ENCODE measurements at places on chromosomes 1 and 21.
A peak's percentile ranks its signal among the peaks of the same experiment; 100 is the strongest.

- no peak for DNase-seq
These were observed 25.6 kb upstream of the PRDM2 start for GRCh38 chr1:13674377-13674776.

DNA sequence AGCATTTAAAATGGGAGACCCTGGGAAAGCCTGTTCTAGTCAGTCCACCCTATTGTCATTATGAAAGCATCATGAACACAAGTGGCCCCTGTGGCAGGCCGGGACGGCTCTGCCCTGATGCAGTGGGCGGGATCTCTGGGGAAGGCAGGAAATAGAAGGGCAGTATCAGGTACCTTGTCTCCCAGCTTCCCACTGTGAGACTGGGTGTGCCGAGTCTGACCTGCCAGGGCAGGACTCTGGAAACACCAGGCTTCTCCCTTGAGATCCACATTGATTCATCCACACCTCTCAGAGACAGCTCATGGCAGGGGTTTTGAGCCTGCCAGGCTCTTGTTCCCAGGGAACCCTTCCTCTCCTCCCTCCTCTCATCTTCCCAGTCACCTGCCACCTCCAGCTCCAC is 24.5 kb upstream of the GNPAT start:
- peak; percentile 72 for DNase-seq

DNA sequence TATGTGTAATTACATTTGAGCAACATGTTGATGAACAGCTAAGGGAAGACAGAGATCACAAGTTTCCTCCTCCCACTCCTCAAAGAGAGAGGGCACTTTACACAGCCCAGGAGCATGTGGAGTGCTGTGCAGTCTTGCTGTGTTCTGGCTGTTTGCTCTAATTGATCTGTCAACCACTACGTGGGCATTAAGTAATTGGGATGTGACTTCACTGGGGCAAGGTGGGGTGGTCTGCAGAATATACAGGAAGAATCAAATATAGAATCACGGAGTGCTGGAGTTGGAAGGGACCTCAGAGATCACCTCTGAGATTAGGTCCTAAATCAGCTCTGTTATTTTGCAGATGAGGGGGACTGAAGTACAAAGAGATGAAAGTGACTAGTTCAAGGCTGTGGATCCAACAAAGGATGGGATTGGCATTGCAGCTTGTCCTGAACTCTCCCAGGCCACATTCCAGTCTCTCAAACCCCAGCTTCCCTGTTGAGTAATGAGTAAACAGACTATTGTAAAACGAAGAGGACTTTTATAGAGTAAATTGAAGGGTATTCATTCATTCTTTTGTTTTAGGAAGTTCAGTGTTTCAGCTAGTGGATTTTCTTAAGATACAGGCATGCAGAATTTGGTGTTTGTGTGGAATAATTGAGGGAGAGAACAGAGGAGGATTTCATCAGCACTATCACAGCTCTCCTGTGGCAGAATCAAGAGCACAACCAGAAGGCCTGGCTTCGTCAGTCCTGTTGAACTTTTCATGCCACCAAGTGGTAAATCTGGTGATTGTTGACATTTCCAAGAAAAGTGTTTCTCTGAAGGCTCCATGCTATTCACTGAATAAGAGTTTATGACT is 22.4 kb downstream of the NOS1AP start:
- no peak for DNase-seq

DNA sequence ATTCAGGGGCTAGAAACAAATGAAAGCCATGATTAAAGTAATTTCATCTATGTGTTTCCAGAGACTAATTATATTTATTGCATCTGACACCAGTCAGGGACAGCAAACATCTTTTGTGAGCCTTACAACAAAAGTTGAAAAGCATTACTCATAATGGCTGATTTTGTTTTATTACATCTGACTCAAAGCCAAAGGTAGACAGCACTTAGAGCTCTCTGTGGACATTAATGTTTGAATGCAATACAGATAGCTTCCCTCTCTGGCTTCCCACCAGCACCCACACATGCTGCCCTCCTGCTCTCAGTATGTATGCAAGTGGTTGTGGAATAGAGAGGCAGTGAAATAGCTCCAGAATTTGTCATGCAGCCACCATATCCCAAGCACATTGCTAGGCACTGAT is 198.7 kb downstream of the SETD4 start:
- DNase-seq = no peak

GRCh38 chr21:28928578-28929420 is 63.9 kb downstream of the LTN1 start:
- no peak for DNase-seq

DNA sequence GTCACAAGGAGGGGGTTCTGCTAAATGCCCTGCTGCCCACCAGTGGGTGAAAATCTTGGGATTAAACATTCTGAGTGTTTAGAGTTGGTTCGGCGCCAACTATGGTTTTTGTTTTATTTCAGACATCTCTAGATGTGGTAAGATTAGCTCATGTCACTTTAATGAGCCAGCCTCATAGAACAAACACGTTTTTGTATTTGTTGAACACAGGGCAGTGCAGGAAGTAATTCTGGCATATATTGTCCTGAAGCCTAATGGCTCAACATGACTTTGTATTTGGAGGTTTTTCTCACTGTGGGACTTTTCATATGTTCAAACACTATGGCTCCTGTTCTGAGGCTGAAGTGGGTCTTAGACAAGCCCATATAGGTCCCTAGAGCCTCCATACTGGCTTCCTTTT is 107.8 kb downstream of the NGF start:
- DNase-seq = no peak

GRCh38 chr1:77193951-77194350 is 25.3 kb downstream of the PIGK start:
- no peak for DNase-seq

Measured in mucosa of descending colon (tissue), 3 donors.